ENCODE measurements at places on chromosomes 7 and 10.

DNA sequence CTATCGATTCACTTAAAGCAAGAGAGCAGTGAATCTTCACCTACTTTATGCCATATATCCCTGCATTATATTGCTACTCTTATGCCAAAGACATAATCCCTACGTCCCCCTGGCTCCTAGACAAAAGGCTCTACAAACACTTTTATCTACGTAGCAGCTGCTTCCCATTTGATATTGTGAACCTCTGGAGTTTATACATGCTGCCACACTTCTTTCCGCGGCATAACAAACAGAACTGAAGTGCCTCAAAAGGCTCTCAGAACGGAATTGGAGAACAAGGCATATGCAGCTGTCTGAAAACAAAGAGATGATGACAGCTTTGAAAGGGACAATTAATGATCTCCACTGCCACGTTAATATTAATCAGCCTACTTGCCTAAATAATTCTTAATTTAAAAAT is 985.6 kb upstream of the LRRN3 start:
- no peak for DNase-seq

DNA sequence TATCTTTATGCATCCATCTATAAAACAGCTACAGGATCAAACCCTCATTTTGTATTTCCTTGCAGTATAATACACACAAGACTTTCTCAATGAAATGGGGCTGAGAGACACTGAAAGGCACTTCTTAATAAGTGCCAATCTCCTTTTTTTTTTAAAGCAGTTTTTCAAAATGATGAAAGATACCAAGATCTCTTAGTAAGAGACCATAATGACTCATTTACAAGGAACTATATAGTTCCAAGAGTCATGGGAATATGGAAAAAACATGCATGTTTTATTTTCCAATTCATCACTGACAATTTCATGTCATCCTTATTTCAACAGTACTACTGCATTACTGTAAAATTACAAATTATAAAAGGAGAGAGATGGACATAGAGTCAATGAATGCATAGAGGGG is 973.7 kb downstream of the GATA3 start:
- no peak for DNase-seq

DNA sequence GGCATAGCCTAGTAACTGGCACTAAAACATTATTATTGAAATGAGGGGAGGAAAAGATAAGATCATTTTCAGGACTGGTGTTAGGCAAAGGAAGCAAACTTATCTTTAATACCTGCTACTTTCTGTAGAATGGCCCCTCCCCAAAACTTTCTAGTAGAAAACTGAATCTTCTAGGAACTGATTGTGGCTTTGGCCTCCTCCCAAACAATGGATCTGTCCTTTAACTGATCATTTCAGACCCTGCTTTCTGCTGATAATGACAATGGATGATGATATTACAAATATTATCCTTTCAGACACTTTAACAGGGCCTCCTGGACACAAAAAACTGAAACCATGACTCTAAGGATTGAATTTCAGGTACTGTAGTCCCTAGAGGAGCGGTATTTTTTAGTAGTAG is 55.1 kb downstream of the EZH2 start:
- DNase-seq: no peak

- no peak for DNase-seq
Observed at GRCh38 chr10:53601260-53601875, 828.8 kb upstream of the MBL2 start.

- no peak for DNase-seq
Observed at GRCh38 chr7:97798046-97799019, 66.4 kb downstream of the TAC1 start.

GRCh38 chr7:159115601-159116501 is 28.8 kb downstream of the VIPR2 start:
- DNase-seq: no peak

DNA sequence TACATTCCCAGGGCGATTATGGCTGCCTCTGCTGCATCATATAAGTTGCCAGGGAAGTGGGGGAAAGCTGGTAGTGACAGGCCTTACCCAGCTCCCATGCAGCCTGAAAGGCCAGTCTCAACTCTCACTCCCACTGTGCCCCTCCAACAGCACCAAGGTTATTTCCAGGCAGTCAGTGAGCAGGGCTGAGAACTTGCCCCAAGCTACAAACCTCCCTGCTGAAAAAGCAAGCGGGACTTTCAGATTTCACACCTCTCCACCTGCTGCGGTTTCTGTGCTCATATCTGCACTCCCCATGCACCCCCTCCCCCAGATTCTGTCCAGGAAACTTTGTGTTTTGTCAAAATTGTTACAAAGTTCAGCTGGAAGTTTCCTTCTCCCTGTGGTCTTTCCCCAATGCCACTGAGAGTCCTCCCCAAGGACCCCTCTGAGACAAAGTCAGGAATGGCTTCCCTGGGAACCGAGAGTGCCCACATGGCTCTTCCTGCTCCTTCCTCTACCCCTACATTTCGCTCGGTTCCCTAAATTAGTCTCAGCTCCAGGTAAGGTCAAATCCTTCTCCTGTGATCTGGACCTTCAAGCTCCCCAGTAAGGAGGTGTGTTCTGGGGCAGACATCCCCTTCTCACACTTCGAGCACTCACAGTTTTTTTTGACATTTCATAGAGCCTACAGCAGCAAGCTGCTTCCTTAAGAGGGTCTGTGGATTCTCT is 25.3 kb upstream of the WNT2 start:
- no peak for DNase-seq

- no peak for DNase-seq
Observed at GRCh38 chr10:76628801-76629200, 1008.8 kb downstream of the KCNMA1 start.

- DNase-seq: no peak
Observed at GRCh38 chr7:98698976-98699375, 81.9 kb downstream of the NPTX2 start.

DNA sequence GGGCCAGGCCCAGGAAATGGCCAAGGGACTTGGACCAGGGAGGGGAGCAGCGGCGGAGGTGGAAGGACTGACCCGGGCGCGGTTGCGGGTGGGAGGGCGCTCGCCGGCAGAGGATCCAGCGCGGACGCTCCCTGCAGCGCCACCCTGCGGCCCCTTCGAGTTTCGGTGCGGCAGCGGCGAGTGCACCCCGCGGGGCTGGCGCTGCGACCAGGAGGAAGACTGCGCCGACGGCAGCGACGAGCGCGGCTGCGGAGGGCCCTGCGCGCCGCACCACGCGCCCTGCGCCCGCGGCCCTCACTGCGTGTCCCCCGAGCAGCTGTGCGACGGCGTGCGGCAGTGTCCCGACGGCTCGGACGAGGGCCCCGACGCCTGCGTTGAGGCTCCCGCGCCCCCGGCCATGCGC is 16.8 kb upstream of the ZNF467 start:
- DNase-seq: peak; percentile 45

GRCh38 chr10:87508837-87509236 is 4.1 kb downstream of the MINPP1 start:
- no peak for DNase-seq

GRCh38 chr10:27564880-27565279 is 60.8 kb downstream of the RAB18 start:
- no peak for DNase-seq

GRCh38 chr7:37218956-37219355 is 229.7 kb downstream of the ELMO1 start:
- DNase-seq: no peak

DNA sequence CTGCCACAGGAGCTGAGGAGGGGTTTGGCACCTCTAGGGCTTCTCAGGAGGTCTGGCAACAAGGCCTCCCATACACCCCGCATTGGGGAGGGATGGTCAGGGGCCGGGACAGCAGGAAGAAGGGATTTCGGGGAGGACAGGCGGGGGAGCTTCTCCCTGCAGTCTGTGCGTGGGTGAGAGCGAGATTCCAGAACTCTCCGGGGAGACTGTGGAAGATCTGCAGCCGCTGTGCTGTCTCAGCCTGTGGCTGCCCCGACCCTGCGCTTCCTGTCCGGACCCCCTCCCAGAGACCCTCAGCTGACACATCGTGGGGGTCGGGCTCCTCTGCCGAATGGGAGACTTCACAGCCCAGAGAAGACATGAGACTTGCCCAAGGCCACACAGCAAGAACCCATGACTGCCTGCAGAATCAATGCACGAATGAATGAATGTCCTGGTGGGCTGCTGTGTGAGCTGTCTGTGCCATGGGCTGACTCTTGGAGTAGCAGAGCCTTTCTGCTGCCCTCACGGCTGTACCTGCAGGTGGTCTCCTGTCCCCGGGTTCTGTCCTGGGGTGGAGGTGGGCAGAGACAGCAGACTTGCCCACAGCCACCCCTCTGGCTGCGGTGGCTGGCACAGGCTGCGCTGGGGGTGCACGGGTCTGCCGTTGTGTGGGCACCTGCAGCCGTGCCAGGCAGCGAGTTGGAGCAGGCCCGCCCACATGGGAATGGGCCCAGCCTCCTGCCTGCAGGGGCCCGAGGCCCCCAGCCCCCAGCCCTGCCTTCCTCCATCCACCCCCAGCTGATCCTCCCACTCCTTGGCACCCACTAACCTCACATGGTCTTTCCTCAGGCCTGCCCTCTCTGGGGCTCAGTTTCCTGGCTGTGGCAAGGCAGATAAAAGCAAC is 16.3 kb upstream of the LFNG start:
- DNase-seq: no peak

- no peak for DNase-seq
Observed at GRCh38 chr7:75565132-75565837, 73.2 kb downstream of the SPDYE5 start.

- no peak for DNase-seq
Observed at GRCh38 chr10:58919927-58920654, 256.4 kb upstream of the PHYHIPL start.

GRCh38 chr10:31343551-31343950 is 24.5 kb downstream of the ZEB1 start:
- DNase-seq: no peak

DNA sequence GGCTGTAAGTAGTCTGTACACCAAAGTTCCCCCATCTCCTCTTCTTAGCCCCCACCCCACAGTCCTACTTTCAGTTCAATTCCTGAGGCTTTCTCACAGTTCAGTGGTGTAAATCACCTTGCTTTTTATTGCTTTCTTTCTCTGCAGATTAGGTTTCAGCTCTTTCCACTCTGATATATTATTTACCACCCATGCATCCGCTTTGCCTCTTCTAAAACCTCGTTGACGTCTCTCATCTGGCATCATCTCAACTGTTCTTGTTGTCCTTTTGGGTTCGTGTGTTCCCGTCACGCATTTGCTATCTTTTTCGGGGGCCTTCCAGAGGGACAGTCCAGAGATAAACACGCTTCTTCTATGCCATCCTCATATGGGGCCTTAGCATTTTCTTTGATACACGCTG is 597.9 kb upstream of the DPP6 start:
- no peak for DNase-seq

DNA sequence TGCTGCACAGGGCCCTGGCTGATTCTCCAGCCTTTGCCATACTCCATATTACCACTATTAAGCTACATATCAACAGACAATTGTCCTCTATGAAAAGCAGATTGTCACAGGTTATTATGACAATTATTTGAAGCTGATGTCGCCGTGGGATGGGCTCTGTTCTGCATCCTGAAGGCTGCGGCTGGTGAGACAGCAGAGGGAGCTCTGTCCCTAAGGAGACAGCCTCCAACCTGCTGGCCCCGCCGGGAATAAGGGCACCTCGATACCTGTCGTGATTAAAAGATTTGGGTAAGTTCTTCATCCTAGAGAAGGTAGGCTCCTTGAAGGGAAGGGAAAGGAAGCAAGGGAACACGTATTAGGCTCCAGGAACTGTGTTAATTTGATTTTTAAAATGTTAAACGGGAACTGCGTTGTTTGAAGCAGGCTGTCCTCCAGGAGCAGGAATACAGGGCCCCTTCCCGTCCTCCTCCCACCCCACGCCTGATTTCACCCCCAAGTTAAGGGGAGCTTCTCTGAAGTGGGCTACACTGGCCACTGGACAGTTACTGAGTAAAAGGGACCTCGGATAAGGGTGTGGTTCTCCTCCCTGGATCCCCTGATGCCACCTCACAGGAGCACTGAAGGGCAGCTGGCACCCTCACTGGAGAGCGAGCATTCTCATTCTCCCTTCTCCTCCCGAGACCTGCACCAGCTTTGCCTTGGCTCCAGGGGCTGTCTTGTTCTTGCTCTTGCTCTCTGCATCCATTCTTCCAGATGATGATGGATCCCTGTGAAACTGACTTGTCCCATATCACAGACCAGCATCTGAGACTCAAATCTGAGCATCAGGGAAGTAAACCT is 11.8 kb upstream of the TIAL1 start:
- no peak for DNase-seq

DNA sequence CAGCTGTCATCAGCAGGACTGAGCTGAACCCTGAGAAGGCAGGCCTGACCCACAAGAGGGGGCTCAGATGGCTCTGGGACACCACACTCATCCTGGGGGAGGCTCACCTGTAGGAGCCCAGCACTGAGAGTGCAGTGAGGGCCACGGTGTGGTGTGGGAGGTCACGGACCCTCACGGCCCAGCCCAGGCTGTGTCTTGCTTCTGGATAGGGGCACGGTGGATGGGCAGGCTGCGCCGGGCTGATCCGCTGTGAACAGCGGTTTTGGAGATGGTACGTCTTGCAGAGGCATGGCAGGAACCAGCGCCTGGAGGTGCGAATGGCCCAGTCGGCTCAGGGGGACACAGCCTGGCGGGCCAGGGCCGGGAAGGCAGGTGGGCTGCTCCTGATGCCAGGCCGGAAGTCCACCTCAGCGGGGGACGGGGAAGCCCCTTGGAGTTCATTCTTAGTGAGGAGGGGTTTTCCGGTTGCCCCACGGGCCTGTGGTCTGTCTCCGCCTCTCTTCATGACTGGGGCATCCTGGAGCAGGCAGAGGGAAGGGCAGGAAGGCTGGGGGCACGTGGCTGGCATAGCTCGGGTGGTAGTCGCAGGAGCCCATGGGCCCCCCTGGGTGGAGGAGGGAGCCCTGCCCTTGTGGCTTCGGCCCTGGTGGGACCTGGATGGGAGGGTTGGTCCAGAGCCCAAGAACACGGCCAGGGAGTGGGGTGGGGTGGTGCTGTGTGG is 112.5 kb downstream of the UNCX start:
- DNase-seq: no peak

DNA sequence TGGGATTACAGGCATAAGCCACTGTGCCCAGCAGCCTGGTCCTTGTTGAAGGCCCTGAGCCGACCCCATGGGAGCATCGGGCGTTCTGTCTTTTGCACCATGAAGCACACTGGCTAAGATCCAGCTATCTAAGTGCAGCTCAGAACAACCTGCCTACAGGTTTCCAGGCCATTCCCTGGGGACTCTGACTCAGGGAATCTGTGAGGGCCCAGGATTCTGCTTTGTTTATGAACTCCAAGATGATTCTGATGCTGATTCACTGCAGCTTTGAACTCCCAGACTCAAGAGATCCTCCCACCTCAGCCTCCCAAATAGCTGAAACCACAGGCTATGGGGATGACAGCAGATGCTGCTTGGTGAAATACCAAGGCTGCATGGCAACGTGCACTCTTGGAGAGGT is 30.2 kb downstream of the NPTX2 start:
- DNase-seq: no peak

DNA sequence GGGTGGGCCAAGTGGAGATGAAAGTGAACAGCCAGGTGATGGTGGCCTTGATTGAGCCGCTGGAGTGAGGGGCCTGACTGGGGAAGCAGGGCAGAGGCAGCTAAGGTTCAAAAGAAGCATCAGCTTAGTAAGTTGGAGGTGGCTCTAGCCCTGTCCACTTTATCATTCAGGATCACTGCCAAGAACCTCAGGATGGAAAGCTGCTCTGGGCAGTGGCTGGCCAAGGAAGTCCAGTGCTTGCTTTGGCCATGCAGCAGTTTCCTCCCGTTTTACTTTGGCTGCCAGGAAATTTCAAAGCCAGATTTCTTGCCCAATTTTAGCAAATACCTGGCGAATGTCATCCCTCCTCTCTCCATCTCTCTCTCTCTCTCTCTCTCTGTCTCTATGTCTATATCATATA is 384.9 kb downstream of the PLXNA4 start:
- DNase-seq: no peak
